HFF-Myc (cell line): ENCODE measurements at places on chromosomes 3 and 15.

- no peak for DNase-seq
Observed at GRCh38 chr15:87582169-87582568, 674.4 kb downstream of the NTRK3 start.

DNA sequence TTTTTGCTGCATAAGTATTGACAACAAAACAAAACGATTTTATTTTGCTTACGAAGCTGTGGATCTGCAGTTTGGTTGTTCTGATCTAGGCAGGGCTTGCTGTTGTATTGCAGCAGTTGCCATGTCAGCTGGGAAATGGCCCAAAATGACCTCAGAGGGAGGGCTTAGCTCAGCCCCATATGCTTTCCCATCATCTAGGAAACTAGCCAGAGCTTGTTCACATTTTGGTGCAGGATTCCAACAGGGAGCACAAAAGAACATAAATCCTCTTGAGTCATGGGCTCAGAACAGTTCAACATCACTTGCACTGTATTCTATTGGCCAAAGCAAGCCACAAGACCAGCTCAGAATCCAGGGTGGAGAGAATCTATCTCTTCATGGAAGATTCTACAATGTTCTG, 42.2 kb upstream of the ROBO2 start:
- DNase-seq = no peak

DNA sequence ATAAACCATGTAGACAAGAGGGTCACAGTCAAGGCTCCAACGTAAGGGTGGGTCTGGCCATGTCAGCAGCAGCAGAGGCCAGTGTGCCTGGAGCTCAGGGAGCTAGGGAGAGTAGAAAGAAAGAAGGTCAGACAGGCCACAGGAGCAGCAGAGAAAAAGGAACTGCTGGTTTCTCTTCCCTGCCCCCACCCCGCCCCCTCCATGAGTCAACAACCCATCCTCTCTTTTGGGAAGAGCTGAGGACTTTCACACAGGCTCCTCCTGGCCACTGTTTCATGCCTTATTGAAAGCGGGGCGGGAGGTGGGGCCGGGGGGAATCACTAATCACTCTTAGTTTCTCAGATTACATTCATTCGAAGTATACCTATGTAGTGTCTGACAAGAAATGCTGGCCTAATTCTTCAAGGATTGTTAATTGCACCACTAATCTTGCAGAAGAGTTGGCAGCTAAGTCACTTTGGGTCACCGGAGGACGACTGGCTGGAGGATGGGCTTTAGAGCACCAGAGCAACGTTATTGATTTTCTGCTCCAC, 9.1 kb upstream of the SCG3 start:
- DNase-seq = no peak

- peak; percentile 71 for DNase-seq
Observed at GRCh38 chr15:71261909-71262308, 146.6 kb downstream of the THSD4 start.

- DNase-seq = no peak
Observed at GRCh38 chr15:43469867-43470266, 23.1 kb downstream of the TP53BP1 start.

DNA sequence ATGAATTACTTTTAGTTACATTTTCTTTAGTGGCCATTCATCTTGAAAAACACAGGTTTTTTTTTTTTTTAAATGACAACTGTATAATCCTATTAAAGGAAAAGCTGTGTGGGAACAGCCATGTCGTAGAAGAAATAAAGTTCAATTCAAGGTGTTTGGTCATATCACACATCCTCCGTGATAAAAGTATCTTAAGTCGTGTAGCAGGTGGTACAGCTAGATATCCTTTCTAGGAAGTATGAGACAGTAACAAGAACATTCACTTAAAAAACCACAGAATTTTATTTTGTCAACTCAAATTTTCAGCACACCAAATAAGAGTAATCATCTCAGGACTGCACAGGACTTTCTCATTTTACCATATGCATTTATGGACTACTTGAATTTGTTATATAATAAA, 16.1 kb downstream of the ZDHHC23 start:
- DNase-seq = no peak

DNA sequence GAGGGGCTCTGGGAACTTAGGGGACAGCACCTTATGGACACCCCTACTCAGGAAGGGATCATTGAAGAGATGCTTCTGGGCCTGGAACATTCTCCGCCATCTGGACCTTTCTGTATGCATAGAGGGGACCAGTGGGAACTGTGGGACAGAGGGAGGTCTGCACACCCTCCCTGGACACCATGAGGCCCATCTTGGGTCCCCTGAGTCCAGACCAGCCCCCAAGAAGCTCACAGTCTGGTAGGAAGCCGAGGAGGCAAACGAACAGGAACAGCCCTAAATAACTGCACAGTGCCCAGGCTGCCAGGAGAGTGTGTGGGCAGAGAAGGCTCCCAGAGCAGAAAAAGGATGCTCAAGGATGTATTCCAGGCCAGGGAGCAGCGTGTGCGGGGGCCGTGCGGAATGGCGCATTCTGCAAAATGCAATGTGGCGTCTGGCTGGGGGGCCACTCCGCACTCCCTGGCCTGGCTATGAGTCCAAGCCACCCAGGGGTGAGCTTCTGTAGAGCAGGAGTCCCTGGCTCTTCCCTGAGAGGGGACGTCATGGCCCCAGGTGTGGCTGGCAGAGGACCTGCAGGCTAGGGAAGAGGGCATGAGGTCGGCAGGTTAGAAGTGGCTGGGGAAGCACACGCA, 24.5 kb upstream of the KLF13 start:
- DNase-seq = no peak

DNA sequence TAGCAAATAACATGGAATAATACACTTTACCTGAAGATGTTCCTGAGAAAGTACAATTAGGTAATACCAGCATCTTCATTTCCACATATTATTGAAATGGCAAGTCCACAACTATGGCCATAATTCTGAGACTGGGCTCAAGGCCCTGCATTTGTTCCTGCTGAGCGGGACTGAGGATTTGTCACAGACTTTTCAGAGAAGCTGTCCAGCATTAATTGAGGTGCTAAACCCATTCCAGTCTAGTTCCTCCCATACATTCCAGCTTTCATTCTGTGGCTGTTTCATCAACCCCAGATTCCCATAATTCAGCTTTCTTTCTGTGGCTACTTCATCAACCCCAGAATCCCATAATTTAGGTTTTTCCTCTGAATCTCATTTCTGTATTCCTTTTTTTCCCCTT, 293.4 kb upstream of the GBE1 start:
- no peak for DNase-seq

DNA sequence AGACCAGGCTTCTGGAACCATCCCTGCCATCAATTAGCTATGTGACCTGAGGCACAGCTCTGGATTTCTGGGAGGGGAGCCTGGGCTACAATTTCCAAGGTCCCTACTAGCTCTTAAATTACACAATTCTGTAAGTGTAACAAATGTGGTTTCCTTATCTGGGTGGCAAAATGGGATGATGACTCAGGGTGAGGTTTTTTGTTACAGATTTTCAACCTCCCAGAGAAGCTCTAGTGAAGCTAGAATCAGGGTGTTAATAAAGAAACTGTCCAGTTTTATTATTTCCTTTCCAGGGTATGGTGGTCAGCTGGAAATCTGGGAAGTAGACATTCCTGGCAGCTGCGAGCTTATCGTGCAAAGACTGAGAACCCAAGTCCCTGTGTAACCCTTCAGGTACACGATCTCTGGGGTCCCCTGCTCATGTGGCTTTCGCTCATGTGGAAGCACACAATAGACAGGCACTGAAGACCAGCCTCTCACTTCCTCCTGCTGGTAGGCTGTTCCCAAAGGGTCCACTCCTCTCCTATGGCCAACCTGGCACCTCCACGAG, 7.3 kb downstream of the RAB27A start:
- DNase-seq = peak; percentile 68

GRCh38 chr15:40238532-40239403, at the start of gene PAK6:
TSS of gene PAK6 (plus strand) at chr15:40239063. CDS start at chr15:40264786, 25,723 bp downstream.
- no peak for DNase-seq

DNA sequence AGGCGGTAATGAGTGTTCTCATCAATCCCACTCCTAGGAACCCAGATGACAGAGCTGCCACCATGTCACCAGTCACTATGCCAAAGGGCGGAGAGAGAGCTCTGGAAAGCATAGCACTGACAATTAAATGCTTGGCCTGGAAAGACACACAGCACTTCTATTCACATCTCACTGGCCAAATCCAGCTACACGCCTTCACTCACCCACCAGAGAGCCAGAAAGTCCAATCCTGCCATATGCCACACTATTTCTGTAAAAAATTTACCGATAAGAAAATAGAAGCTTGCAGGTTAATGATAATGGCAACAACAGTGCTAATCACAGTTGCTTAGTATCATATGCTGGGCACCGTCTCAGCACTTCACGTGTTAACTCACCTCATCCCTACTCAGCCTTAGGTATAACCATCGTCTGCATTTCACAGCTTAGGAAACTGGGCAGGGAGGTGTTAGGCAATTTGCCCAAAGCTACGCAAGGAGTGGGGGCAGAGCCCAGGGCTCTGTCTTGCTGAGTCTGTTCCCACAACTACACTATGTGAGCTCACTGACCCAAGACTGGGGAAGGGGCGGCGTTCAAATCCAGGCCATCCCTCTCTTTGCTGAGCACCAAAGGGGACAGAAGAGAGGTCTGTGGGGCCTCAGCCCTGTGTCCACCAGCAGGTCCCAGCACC, 16.5 kb downstream of the KLHL25 start:
- DNase-seq = no peak

DNA sequence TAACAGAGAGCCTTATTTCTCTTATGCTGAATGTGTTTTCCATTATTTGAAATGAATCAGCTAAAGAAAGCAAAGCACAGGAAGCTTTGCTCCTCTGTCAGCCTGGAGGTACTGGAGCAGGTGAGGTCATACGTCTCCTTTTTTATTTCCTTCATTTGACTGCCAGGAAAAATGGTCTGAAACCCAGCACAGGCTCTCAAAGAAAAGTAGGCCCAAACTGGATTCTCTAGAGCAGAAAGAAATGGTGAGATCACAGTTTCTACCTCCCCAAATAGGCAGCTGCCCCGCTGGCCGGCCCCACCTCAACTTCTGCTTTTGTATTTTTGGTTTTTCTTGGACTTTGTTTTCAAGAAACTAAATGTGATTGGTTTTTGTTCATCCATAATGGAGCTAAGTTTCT, 95.1 kb downstream of the RPL39L start:
- no peak for DNase-seq

GRCh38 chr15:63339006-63339766, 42.5 kb downstream of the CA12 start:
- DNase-seq = no peak

DNA sequence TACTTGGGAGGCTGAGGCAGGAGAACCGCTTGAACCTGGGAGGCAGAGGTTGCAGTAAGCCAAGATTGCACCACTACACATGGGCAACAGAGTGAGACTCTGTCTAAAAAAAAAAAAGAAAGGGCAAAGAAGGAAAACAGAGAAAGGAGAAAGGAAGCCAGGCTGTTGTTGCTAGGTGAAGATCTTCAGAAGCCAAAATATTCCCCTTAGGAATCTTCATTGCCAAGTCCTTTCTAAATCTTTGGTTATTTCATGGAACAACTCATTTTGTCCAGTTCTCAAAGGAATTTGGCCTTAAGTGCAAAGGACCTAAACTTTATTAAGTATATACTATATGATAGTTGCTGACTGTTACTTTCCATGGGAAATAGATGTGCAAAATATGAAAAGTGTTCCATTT, 59.2 kb upstream of the OSBPL11 start:
- no peak for DNase-seq

DNA sequence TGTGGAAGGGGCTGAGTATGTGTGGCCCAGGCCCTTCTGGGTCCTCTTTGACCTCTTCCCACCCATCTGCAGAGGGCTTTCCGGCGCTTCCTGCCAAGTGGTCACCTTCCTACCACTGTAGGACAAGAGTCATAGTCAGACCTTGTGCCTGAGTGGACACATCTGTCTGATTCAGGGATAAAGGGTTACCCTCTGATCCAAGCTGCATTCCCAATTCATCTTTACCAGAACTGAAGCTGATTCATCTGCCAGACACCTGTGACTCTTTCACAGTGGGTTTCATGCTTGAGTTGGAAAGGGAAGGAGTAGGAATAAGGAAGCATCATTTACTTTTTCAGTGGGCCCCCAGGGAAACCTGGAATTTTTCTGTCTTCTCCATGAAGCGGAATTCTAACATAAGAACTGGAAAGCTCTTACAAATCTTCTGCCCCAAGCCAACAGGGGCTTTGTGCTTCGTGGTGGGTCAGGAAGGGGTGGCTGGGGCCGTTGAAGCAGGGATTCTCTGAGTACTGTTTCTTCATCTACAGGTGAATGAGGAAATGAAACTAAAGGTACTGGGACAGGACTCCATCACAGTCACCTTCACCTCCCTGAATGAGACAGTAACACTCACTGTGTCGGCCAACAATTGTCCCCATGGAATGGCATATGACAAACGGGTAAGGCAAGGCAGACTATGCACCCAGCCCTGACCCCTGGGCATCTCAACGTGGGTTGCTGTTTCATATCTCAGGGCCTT, 46.4 kb downstream of the C3orf20 start:
- DNase-seq = no peak

DNA sequence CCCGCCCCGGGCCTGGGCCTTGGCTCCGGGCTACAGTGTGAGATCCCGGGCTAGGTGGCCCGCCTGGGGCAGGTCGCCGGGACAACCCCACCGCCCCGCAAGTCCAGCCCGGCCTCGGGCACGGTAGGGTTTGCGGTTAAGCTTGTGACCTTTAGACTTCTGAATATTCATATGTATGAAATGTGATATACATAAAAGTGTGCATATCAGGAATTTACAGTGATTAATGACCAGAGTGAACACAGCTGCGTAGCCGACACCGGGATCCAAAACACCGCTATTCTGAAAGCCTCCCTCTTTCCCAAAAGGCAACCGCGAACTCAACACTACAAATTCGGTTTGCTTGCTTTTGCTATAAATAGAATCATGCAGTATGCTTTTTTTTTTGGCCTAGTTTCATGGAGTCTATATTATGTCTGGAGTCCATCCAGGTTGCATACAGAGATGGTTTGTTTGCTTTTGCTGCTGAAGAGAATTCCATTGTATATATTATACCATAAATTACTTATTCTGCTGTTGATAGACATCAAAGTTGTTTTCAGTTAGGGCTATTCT, 636 bp upstream of the SNRPA1 start:
- no peak for DNase-seq

DNA sequence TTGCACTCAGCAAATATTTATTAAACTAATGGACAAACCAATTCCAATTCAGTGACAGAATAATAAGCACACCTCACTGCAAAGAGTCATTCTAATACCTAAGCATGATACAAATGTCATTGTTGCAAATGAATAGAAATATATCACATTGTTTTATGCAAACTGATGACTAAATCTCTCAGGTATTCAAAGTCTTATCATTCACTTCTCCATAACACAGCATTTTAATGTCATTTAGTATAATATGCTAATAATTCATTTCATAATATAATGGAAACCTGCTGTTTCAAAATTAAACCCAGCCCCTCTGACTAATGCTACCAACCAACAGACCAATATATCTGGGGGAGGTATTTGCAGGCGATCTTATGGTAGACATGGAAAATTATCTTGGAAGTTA, 71.8 kb downstream of the FGF7 start:
- no peak for DNase-seq
